Immature natural killer cell (primary cell): ENCODE measurements at places on chromosomes 3 and 15.

DNA sequence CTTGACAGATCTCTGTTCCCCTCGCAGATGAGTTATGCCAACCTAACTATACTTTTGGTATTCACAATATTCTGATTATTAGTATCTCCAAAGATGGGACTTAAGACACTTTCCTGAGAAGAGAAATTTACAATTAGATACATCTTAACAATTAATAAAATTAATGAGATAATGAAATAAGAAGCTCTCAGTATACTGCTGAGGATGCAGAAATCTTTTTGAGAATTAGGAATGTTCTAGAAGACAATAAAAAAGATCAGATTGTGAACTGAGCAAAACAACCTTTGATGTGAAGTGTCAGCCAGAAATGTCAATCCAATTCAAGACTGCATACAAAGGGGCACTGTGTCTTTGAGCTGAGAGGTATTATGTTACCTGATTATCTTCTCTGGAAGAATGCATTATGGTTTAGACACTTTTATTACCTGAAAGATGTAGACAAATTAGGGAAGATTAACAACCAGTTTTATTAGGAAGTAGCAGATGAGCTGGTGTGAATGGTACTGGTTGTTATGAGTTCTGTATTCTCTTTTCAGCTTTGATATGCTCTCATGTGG, 262.9 kb downstream of the TIGIT start:
- no peak for DNase-seq
- H3K4me3 ChIP-seq, result no peak overlapping the region
- H3K36me3 ChIP-seq, result no peaks in the 10 kb centered on the region
- no peak overlapping the region for H3K27ac ChIP-seq
- H3K27me3 ChIP-seq, result no peaks in the 10 kb centered on the region

DNA sequence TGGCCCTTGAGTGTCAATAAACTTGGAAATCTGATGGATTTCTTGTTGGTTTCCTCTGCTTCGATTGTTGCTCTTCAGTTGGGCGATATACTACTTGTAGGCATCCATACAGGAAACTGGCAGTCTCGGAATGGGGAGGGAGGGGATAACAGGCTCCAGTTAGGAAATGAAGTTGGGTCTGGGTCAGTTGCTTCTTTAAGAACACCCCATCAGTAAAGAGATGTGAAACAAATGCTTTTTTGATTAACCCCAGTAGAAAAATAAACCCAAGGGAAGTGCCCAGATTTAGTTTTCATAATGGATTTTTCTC, 681 bp downstream of the CHMP2B start:
- no peaks in the 10 kb centered on the region for H3K36me3 ChIP-seq
- peak overlapping the region; percentile 94 for H3K27ac ChIP-seq
- peaks cover 16% of the 10 kb centered on the region for H3K27me3 ChIP-seq
- DNase-seq, result no peak

DNA sequence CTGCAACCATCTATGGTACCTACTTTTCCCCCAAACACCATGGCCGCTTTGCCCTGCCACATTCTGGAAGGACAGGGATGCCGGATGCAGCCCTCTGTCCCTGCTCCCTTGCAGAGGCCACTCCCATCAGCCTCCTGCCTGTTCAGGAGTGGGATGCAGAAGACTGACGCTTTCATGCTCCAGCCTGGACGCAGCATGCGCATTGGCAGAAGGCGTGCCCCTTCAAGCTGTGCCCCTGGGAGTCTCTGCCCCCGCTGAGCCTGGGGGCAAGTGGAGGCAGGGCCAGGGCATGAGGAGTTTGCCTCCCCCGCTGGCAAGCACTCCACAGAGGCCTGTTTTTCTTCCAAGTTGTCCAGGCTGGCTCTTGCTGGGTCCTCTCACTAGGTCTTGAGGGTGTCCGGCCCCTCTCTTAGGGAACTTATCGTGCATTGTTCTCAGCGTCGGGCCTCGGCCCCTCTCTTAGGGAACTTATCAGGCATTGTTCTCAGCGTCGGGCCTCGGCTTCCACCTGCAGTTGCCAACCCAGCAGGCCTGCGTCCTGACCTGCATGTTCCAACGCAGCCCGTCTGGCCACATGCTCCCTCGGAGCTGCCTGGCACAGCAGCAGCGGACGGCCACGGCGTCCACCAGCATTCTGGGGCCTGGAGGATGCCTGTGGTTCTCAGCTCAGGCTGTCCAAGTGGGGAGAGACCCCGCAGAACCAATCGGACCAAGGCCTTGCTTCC, 14.6 kb upstream of the SNRPA1 start:
- DNase-seq, result no peak
- no peaks in the 10 kb centered on the region for H3K4me1 ChIP-seq
- no peaks in the 10 kb centered on the region for H3K36me3 ChIP-seq

DNA sequence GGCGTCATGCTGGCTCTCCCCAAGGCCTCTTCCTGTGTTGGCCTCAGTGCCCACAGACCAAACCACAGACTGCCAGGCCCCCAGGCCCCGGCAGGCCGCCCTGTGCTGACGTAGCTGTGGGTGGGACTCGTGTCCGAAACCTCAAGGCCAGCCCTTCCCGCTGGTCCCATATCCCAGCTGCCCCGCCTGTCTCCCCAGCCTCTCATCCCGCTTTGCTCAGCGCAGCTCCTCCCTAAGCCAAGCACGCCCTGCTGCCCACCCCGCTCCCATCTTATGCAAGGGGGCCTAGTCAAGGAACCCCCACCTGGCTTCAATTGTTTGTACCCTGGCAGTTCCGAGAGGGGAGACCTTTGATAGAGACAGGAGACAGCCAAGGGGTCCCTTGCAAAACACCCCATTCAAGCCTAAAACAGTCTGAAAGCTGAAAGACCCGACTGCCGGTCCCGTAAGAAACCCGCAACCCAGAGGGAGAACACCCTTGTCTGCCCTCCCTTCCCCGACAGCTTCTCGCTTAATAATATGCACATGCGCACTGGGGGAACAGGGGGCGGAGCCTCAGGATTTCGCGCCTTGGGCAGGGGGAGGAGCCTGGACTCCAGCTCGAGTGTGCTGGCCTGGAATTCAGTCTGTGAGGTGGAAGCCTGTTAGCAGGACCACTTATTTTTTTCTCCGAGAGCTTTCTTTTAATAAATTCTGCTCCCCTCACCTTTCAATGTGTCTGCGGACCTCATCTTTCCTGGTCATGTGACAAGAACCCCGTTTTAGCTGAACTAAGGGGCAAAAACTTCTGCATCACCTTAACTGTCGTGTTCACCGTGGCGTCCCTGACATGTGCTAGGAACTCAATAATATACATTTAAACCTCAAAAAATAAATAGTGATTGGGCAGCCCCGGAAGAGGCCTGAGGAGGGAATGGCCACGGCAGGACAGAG, 17.2 kb downstream of the TNFAIP8L3 start:
- no peaks in the 10 kb centered on the region for H3K36me3 ChIP-seq
- H3K4me1 ChIP-seq, result peaks cover 27% of the 10 kb centered on the region
- DNase-seq, result peak; percentile 69
- peaks cover 16% of the 10 kb centered on the region for H3K27me3 ChIP-seq
- H3K27ac ChIP-seq, result peak overlapping the region; percentile 79
- peak overlapping the region; percentile 76 for H3K4me3 ChIP-seq

GRCh38 chr15:58438956-58439355, 7.2 kb downstream of the LIPC start:
- H3K4me1 ChIP-seq, result peaks cover 46% of the 10 kb centered on the region
- no peaks in the 10 kb centered on the region for H3K36me3 ChIP-seq
- H3K27ac ChIP-seq, result peak overlapping the region; percentile 61
- peak; percentile 47 for DNase-seq

- H3K36me3 ChIP-seq, result no peaks in the 10 kb centered on the region
- no peaks in the 10 kb centered on the region for H3K4me1 ChIP-seq
- H3K27ac ChIP-seq, result no peak overlapping the region
- H3K4me3 ChIP-seq, result no peak overlapping the region
Measured at GRCh38 chr15:80455668-80456442, 51.7 kb downstream of the ARNT2 start.
